Skeletal muscle cell (primary cell): ENCODE measurements at places on chromosomes 1 and 21.

GRCh38 chr1:24391882-24392603, 21.5 kb downstream of the STPG1 start:
- DNase-seq, result no peak

DNA sequence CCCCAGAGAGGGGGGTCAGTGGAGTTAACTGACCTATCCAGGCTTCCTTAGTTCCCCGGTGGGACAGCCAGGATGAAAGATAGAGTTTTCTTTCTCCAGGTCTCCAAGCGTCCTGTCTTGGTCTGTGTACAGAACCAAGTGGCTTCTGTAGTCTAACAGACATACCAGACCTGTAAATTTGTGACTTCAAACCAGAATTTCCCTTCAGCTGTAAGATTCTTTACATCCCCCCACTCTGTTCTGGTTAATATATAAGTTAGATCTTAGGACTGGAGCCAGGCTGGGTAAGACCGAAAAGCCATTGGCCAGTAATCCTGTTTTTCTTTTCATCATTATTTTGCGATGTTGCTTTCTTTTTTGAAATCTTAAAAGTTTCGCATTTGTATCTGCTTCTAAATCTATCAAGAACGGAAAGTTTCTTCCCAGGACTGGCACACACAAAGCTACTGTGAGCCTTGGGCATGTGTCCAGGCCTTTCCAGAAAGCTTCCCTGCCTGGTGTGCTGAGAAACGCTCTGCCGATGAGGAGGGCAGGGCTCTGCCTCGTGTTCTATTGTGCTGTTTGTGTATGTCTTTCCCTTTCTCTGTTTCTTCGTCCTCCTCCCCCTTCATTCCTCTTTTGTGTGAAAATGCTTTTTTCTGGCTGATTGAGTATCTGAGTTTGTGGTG, 72.3 kb downstream of the RGL1 start:
- DNase-seq, result no peak

DNA sequence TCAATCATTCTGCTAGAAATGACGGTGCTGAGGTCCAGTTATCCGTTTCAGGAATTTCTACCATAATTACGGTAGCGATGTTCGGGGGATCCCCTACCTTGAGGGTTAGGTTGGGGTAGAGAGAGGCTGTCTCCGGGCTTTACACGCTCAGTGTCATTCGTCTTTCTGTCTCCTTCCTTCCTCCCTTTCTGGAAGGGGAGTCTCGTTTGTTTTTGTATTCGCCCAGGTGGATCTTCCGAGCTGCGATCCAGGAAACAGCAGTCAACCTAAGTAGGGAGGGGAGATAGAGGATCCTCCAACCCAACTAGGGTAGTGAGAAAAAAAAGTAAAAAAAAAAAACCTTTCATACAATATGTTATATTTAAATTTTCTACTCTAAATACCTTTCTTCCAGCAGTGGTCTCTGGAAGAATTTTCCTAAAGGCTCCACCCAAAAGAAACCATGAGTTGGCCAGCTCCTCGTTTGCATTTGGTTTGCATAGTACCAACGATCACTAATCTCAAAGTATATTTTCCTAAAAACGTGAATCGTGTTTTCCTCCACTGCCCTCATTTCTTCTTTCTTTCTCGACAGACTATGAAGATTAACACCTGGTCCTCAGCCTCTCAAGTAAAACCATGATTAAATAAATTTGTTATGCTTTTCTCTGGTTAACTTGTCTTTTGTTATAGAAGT, 611 bp upstream of the PIK3C2B start:
- DNase-seq, result no peak

GRCh38 chr1:227459977-227460376, 103.4 kb upstream of the ZNF678 start:
- no peak for DNase-seq

DNA sequence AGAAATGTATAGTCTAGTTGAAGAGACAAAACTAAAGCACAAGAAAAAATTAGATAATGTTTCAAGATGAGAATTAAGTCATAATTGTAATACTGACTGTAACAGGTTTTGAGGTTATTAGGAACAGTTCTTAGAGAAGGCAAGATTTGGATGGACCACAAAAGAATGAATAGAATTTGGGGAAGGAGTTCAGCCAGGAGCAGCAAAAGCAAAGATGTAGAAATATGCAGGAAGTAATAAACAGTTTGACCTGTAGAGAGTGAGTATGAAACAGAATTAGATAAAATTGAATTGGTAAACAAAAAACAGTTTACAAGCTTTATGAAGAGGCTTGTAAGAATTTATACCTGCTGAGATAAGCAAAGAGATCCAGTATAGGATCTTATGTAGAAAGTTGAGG, 16.3 kb downstream of the VPS45 start:
- DNase-seq, result no peak

DNA sequence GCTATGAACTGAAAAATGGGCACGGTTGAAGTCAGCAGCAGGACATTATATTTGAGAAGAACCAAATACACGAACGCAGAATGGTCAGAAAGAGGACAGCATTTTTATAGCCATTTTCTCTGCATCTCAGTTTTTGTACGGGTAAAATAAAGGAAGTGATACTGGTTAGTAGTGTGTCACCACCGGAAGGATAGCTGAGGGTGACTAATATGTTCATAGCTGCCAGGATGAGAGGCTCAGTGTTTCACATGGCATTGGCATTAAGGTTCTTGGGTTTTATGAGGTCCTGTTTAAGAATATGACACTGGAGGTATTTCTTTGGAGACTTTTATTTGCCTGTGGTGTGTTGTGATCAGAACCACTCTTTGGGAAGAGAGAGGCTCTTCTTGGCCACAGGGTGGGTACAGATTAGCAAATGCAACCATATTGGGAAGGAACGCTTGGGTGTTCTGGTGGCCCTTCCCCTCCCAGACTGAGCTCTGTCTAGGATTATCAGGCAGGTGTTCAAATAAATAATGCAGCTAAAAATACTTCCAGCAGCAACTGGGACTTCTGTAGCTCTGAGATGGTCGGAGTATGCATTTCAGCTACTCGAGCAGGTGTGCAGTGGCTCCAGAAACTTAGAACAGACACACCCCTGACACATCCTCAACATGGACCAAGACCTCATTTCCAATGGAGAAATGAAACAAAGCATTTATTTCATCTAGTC, 158.2 kb downstream of the PBX1 start:
- DNase-seq, result no peak

DNA sequence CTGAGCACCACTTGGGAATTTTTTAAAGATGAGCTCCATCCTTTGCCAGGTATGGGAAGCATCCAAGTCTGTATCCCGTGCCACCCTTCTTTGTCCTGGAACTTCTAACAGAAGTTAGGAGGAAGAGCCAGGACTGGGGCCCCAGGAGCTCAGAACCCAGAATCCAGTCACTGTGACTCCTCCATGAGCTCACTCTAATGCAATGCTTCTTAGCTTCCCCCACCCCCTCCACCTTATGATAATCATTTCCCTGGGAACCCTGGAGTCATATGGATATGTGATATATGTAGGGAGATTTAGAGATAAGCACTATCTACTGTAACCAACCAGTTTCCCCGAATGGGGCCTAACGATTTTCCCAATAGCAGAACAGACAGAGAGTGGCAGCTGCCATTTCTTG, 758 bp upstream of the SPRR5 start:
- DNase-seq, result no peak

DNA sequence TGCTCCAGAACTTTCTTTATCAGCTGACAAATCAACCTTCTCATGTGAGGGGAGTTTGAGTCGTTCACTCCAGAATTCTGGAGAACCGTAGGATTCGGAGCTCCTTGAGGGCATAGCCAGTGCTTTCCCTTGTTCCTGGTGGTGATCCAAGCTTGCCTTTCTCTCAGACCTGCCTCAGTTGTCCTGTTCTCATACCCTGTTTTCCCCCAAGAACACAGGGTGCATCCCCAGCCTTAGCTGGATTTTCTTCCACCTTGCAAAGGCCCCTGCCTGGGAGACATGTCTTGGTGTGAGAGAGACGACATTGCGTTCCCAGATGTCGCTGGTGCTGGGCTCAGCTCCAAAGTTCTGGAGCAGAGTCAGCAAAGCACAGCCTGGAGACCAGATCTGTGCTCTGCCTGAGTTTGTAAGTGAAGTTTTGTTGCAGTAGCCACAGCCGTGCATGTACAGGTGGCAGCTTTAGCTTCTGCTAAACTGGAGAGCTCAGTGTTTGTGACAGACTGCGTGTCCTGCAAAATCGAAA, 40.0 kb downstream of the ABCG1 start:
- no peak for DNase-seq

- DNase-seq, result peak; percentile 76
These were observed 890 bp downstream of the GJC2 start for GRCh38 chr1:228150461-228151179.

DNA sequence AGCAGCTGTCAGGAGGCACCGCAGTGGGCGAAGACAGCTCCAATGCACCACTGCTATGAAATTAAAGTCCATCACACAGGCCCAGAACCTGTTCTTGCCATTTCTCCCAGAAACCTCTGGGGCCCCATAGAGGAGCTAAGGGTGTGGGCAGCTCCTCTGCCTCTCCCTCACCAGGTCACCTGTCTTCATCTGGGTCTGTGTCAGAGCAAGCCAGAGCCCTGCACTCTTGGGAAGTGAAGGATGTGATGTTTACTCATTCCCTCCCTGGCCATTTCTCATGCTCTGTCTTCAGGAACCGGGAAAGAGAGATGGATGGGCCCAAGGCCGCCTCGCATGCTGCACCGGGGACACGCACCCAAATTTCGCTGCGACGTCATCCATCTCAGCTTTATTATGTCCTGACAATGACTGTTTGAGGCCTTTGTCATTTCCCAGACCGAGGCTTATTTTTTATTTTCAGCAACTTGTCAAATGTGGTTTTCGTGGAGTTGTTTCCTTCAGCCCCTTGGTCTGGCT, 216.1 kb downstream of the NPHP4 start:
- DNase-seq, result no peak

DNA sequence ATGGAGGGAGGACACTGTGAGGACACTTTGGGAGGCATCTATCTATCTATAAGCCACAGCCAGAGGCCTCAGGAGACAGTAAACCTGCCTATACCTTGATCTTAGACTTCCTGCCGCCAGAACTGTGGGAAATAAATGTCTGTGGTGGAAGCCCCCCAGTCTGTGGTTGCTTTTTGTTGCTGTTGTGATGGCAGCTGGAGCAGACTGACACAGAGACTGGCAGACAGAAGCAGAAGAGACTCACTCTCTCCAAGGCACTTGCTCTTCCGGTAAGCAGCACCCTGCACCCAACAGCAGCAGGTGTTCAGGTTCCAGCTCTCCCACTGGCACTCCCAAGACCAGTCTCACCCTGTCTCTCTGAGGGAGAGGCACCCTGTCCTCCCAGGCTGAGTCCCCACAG, 297.6 kb downstream of the TTLL7 start:
- DNase-seq, result no peak

DNA sequence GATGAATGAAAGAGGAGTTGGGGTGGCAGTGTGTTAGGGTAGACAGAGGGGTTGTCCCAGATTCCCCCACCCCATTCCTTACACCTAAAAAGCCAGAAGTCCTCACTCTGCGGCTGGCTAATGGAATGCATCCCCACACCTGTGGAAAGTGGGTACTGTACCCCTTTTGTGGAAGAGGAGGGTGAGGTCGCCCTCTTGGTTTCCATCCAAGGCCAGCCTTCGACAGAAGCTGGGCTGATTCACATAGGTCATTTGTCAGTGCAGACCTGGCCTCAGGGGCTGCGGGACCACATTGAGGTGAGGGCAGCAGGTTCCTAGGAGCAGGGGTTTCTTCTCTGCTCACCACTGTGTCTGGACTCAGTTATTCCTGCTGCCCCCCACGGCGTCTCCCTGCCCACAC, 671.6 kb downstream of the MATN1 start:
- DNase-seq, result no peak

- DNase-seq, result no peak
These were observed 39.1 kb upstream of the LRRC3 start for GRCh38 chr21:44416193-44416592.

GRCh38 chr1:238608144-238608543, 717.4 kb upstream of the ZP4 start:
- DNase-seq, result no peak

GRCh38 chr1:8496473-8496872, 178.6 kb downstream of the SLC45A1 start:
- DNase-seq, result no peak

DNA sequence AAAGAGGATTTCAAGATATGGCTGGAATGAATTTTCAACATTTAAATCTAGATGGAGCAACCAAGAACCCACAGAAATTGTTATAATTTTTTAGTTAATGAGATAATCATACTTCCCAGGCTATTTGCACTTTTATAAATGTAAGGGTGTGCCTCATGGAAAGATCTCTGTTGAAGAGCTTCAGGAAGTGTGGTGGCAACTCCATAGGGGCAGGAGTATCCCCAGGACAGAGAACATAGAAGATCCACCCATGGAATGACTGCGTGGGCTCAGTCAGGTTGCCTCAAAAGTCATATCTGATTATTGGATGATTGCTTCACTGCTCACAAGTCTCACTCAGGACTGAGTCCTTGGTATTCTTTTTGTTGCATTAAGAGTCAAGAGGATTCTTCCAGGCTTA, 167.4 kb upstream of the KIAA0040 start:
- DNase-seq, result no peak

DNA sequence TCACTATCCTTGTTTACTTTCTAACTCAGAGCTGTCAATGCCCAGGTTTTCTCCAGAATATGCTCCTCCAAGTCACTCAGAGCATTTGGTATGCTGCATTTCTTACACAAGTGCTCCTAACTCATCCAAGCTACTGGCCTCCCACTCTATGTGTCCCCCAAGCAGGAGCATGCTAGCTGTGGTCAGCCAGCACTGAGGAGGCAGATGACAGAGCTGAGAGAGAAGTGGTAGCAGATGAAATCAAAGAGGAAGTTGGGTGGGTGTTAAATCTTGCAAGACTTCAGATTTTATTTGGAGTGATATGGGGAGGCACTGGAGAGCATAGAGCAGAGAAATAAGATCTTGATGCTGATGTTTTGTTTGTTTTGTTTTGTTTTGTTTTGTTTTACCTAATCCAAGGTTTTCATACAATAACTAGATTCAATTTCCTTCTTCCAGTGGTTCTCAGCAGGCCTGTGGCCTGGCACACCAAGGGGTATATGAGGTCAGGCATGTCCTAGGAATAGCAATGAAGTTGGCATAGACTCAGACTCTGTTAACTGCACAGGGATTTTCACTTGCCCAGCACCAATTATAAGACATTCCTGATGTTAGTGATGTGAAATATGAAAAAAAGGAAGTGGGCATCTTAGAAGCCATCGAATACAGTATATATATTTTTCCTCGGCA, 3.1 kb upstream of the PGBD5 start:
- no peak for DNase-seq

DNA sequence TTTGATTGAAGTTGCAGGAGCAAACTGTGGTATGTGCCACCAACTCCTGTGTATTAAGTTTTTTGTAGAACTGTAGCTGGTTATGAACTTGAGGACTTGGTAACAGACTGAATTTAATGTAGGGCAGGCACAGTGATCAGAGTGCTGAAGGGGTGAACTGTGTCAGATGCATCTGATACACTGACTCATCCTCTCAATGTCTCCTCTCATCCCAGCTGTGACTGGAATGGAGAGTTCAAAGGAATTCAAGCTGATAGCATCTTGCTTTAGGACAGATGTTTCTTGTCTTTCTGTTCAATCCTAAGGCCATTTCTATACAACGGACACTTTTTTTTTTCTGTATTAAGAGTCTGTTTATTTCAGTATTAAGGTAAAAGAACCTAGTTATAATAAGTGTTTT, 25.0 kb upstream of the GBP1 start:
- DNase-seq, result no peak
